Inflammatory macrophage treated with lipopolysaccharide for 4 hours (primary cell): ENCODE measurements at places on chromosomes 4 and X.
A peak's percentile ranks its signal among the peaks of the same experiment; 100 is the strongest.

GRCh38 chr4:958696-959337 is 14.6 kb downstream of the DGKQ start:
- DNase-seq = no peak

DNA sequence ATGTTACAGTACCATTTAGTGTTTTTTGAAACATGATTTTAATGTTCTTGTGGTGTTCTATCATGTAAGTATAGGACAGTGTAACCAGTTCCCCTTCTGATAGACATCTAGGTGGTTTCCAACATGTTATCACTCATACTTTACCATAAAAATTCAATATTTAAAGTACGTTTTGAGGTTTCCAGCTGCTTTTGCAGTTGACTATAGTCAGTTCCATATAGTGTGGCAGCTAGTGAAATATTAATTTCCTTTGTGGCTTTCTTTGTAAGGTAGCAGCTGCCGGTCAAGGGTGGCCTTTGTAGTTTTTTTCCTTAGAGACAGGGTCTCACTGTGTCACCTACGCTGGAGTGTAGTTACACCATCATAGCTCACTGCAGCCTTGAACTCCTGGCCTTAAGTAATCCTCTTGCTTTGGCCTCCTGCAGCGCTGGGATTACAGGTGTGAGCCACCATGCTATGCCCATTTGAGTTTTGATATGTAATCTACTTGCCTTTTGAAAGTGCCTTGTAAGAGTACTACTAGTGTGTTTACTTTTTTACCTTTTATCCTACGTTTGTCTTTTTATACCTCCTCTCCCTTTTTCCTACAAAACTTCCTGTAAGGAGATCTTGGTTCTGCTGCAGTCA is 63.0 kb downstream of the ARHGAP10 start:
- DNase-seq = peak; percentile 38

GRCh38 chrX:65677954-65678469 is 10.6 kb downstream of the MSN start:
- DNase-seq = no peak

GRCh38 chrX:68930542-68931317 is 101.9 kb downstream of the EFNB1 start:
- DNase-seq = no peak

- no peak for DNase-seq
Observed at GRCh38 chrX:776061-776460, 145.5 kb downstream of the SHOX start.

GRCh38 chr4:130336585-130337217 is 1240.7 kb downstream of the C4orf33 start:
- DNase-seq = peak; percentile 1

DNA sequence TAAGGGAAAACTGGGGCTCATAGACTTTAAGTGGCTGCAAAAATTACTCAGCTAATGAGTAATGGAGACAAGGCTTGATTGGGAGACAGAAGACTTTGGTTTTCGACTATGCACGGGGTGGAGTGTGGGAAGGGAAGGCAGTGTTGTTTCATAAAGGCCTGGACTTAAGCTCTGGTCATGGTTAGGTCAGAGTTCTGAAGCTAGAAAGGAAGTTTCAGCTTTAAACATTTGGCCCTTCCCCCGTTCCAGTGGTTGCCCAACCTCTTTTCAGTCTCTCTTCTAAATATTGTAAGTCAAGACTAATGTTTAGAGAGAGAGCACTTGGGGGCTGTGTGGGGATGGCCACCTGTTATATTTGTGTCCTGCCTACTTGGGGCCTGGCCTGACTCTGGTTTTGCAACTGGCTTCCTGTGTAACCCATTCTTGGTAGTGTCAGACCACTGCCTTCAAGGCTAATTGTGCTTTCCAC is 21.0 kb downstream of the MSN start:
- peak; percentile 89 for DNase-seq

- no peak for DNase-seq
Observed at GRCh38 chr4:182507805-182508204, 264.6 kb downstream of the TENM3 start.

GRCh38 chr4:115187136-115187535 is 73.7 kb upstream of the NDST4 start:
- DNase-seq = no peak

GRCh38 chr4:168881781-168882420 is 128.2 kb downstream of the CBR4 start:
- DNase-seq = peak; percentile 56

DNA sequence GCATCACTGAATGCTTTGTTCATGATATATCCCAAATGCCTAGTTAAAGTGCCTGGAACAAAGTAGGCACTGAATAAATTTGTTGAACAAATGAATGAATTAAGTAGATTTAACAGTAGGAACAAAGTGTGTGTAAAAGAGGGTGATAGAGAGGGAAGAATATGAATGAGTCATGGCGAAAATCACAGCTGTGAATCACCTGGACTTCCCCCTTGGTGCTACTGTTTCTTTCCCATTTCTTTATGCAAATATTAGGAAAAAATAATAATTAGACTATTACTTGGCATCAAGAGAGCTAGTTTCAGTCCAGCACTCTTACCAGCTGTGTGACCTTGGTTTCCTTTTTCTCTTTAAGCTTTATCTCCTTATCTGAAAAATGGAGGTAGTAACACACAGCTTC is 9.2 kb downstream of the SPIN3 start:
- peak; percentile 36 for DNase-seq

GRCh38 chrX:66698273-66699204 is 59.7 kb upstream of the EDA2R start:
- DNase-seq = no peak

DNA sequence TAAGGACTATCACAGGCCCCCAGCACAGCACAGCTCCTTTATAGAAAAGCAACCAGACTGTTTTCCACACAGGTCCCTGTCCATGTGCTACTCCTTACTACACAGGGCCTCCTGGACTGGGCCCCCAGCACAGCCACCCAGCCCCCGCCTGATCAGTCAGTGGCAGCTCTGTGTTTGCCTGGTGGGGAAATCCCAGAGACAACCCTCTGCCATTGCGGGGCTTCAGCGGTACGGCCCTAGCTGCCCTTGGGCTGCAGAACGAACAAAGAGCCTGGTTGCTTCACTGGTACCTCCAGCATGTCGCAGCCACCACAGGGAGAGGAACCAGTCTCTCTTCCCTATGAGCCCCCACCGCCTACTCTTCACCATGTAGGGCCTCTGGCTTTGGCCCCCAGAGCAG is 30.7 kb downstream of the CBR4 start:
- no peak for DNase-seq
